ENCODE measurements at places on chromosomes 6 and 20.

DNA sequence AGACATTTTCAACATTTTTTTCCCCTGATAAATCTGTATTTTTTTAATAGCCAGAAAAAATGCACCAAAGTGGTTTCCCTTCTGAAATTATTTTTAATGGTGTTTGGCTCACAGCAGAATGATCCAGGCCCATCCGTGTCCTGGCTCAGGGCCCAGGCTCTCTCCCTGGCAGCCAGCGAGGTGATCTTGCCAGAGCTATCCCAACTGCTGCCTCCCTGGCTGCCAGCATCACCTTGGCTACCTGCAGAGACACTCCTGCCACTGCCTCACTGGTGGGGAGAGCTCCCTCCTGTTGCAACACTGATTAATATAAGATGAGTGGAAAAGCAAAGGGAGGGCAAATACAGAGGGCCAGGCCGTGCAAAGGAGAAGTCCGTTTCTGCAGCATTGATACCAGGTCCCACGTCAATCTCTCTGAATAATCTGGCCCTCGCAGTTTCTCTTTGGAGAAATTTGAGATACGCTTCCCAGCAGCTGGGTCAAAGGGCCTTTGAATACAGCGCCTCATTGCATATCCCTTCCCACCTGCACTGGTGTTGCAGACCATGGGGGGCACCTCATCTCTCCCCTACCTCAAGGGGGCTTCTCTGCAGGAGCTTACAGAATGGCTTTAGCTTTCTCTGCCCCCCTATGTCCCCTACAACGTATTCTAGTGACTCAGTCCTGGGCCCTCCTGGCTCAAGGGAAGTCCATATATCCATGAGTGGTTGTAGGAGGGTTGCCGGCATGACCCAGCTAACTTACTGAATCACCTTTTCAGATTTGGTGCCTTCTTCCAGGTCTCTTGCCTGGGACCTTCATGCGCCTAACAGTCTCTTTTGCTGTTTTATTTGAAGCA is 12.8 kb upstream of the DSTN start:
- DNase-seq, result no peak

DNA sequence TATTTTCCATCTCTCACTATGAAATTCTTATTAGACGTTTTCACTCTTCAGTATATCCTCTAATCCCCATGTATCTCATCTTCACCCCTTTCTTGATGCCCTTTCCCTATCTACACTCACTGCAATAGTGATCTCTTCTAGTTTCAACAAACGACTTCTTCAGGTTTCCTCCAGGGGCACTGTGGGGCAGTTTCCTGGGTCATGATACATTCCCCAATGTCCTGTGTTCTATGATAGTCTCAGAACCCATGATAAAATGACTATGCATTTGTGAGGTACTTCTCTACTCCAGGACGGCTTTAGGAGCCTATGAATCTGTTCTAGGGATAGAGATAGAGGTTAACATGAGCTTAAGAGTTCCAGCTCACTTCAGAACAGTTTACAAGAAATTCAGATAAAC is 183.3 kb downstream of the FOXC1 start:
- no peak for DNase-seq

- no peak for DNase-seq
Observed at GRCh38 chr6:49543087-49543858, 7.2 kb upstream of the C6orf141 start.

DNA sequence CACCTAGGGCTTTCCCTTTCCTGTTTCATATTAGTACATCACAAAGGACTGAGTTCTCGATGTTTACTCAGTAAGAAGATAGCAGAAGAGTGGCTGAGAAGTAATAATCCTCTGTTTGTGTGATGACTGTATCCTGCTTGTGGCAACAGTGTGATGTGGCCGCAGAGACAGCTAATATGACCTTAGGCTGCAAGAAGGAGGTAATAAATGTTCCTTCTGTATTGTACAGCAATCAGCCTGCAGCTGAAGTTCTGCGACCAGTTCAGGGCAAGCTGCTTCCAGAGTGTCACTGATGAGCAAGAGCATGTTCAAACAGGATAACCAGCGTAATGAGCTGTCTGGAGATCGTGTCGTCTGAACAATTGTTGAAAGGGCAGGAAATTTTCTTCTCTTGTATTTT is 70.9 kb downstream of the OPN5 start:
- no peak for DNase-seq

DNA sequence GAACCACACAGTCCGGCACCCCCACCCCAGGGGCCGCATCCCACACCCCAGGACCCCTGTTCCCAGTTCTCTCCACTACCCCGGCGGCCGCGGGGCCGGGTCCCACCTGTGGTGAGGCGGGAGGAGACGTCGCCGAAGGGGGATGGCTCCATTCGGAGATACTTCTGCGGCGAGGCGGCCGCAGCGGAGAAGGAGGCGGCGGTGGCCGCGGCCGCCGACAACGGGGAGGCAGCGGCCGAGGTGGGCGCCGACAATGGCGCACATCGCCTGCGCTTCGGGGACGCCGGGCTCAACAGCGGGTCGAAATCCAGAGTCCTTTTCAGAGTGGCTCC is 723 bp downstream of the AKIRIN2 start:
- no peak for DNase-seq

- DNase-seq, result no peak
Observed at GRCh38 chr20:42721923-42722322, 467.8 kb downstream of the PTPRT start.

- no peak for DNase-seq
Observed at GRCh38 chr6:118588626-118589025, 40.5 kb downstream of the PLN start.

DNA sequence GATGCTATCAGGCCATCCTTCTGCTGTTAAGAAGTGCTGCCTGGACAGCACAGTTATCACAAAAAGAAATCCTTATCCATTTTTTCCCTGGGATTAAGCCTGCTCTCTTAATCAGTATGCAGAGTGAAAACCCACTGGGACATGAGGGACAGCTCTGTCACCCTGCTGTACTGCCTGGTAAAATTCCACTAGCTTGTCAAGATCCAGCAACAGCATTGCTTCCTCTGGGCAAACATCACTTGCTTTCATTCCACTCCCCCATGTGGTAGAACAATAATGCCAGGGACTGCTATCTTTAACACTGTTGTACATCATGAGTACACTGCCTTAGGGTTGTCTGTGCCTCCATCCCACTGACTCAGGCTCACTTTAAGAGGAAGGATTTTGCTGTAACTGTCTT is 331.3 kb downstream of the KIF16B start:
- no peak for DNase-seq
